Stimulated activated CD4-positive, alpha-beta T cell treated with anti-CD3 and anti-CD28 coated beads, Interleukin-1b, Interleukin-23, amount 100 ng/mL, for 48 hours (primary cell): ENCODE measurements at places on chromosomes 4 and X.

DNA sequence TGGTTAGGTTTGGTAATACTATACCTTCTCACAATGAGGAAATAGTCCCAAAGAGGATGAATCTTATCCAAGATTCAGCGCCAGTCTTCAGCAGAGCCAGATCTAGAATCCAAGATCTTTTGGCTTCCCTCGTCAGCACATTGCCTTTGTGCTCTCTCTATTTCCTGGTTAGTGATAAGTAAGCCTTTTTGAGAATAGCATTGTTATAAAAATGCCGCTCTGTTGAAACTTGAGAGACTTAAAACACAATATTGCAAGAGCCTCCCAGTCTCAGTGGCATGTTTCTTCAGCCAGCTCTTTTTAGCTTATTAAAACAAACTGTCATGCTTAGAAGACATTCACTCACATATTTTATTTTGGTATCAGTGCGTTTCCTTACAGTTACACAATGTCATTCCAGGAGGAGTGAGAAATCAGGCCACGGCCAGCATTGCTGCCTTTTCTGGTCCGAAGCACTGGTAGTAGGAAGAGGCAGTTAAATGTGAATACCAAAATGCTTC is 141.4 kb downstream of the KLHL8 start:
- no peak for DNase-seq

DNA sequence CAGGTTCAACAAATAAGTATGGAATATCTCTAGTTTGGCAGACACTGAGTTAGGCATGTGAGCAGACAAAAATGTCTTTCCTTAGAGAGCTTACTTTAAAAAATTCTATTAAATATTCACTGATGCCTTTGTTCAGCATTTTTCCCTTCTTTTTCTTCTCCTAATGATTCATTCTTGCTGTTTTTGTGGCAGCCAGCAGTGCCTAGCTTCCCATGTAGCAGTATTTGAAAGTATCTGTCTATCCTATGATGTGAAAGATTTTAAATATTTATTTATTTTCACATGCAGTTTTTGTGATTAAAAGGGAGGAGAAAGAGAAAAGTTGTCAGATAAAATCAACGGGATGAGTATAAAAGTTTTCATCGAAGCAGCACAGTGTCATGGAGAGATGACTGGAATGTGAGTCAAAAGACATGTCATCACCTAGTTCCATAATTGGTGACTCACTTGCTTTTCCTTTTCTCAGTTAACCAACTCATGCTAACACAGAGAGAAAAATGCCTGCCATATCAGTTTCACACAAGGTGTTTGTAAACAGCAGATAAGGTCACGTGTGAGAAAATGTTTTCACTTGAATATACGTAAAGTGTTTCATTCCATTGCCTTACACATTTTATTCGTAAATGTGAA is 69.8 kb downstream of the BMPR1B start:
- DNase-seq, result no peak

DNA sequence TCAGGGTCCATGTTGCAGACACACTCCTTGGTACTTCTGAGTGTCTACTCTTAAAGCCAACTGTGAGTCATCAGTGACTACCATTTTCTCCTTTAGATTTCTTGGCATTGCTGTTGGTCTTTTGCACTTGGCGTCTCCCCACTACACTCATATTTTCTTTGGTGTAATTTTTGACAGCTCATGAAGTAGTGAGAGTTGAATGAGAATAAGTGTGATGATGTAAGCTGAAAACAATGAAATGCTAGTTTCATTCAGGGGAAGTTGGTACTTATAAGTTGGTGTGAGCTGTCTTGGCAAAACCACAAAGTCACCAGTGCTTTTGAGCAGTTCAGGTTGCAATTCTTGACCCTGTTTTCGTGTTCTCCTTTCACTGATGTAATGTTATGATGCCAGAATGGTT is 142.9 kb upstream of the ARX start:
- DNase-seq, result no peak

- DNase-seq, result no peak
These were observed 11.5 kb downstream of the ETNPPL start for GRCh38 chr4:108751321-108751720.

DNA sequence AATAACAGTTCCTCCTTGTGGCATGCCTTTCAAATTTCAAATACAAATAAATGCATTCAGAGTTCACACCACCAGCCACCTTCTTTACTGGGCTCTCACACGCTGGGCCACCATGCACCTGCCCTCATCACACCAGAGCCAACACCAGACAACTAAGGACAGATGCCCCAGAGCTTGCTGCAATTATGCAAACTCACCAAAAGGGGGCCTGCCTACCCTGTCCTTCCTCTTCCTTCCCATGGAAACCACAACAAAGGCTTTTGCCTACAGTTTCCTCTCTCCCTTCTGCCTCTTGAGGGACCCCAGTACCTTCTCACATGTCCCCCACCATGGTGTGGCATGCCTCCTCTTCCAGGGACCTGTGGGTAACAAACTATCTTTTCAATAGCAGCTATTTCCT is 1333.9 kb upstream of the TENM3 start:
- no peak for DNase-seq

GRCh38 chr4:24846716-24847115 is 51.3 kb downstream of the SOD3 start:
- DNase-seq, result no peak

DNA sequence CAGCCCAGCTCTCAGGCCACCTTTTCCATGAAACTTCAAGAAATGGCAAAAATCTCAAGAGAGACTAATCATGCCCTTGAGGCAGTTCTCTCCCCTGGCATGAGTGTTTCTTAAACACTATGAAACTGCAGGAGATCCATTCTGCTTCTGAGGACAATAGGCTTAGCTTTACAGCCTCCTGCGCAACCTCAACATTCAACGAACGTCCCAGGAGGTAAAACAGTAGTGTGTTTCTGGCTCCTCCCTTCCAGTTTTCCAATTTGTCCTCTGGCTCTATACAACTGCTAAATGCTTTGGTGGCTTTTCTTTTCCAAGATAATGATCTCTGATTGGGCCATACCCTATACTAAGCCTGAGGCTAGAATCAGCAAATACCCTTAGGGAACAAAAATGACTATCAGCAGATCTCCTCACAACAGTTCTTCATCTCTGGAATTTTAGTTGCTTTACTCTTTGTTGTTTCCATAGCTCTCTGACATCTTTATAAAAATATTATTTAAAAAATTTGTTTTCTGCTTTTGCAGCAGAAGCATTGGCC is 87.0 kb upstream of the FAT1 start:
- no peak for DNase-seq

DNA sequence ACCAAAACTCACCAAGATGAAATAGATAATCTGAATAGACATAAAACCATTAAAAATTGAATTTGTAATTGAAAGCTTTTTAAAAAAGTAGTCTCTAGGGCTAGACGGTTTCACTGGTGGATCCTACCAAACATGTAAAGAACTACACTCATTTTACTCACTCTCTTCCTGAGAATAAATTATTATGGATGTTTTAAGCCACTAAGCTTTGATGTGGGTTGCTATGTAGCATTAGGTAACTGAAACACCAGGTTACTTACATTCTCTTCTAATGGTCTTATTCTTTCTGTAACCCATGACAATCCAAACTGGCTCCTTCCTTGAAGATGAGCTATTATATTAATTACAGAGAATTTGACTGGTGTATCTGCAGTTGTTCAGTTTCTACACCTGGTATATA is 385.1 kb downstream of the PPP1R2C start:
- DNase-seq, result no peak

DNA sequence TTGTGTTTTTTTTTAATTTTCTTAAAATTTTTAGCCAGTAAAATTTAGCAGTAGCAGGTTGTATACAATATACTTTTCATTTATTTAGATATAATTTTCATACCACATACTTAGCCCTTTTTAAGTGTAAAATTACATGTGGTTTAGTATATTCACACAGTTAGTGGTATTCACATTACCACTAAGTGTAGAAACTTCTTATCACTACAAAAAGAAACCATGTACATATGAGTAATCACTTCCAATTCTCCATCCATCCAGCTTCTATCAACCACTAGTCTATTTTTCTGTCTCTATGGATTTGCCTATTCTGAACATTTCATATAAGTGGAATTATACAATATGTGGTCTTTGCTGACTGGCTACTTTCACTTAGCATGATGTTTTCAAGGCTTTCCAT is 109.0 kb downstream of the ZC4H2 start:
- DNase-seq, result no peak

DNA sequence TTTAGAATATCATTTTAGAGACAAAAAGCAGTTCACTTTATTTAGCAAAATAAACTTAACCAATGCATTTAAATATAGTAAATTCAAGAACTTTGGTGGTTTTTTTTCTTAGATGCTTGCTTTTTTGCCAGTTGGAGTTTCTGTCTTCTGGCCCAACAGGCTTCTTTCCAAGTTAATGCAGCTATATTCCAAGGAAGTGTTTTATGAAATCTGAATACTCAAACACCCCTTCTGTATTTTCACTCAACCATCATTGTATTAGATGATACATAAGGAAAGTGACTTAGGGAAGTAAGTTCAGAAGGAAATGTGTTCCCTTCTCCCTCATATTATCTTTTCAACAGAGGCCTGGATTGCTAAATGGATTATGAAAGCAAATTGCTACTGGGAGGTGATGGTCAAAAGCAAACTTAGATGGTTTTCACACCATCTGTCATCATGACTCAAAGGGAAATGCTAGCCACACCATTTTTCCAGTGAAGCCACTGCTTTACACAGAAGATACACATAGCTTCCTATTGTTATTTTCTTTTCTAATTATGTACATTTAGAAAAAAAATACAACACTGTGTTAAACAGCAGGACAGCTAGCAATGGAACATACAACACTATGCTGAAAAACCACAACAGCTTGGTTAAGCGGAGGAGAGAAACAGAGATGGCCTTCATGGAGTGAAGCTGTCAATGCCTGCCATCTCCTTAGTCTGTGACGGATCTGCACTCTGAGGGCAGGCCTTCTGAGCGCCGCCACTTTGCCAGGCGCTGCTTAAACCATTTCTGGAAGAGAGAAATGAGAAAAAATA is 32.9 kb downstream of the HOPX start:
- no peak for DNase-seq

GRCh38 chrX:2351321-2351720 is 149.5 kb downstream of the DHRSX start:
- no peak for DNase-seq

- DNase-seq, result no peak
These were observed 25.3 kb downstream of the BTC start for GRCh38 chr4:74768857-74769525.
